ENCODE measurements at places on chromosomes 1 and 21. TPM values are rescaled to one million over a fixed set of nuclear protein-coding genes. Genes with fewer than 3 reads are reported as not detected.

GRCh38 chr1:224377676-224378006 is 21.0 kb downstream of the CNIH4 start:
- peak overlapping the region; percentile 57 for H3K4me3 ChIP-seq
- H3K36me3 ChIP-seq: no peaks in the 10 kb centered on the region
- H3K27me3 ChIP-seq: no peaks in the 10 kb centered on the region

GRCh38 chr1:113745425-113745824 is 13.9 kb downstream of the PHTF1 start:
- H3K27ac ChIP-seq: peak overlapping the region; percentile 37
- no peaks in the 10 kb centered on the region for H3K27me3 ChIP-seq
- H3K36me3 ChIP-seq: peaks cover 3% of the 10 kb centered on the region
- H3K4me3 ChIP-seq: no peak overlapping the region

DNA sequence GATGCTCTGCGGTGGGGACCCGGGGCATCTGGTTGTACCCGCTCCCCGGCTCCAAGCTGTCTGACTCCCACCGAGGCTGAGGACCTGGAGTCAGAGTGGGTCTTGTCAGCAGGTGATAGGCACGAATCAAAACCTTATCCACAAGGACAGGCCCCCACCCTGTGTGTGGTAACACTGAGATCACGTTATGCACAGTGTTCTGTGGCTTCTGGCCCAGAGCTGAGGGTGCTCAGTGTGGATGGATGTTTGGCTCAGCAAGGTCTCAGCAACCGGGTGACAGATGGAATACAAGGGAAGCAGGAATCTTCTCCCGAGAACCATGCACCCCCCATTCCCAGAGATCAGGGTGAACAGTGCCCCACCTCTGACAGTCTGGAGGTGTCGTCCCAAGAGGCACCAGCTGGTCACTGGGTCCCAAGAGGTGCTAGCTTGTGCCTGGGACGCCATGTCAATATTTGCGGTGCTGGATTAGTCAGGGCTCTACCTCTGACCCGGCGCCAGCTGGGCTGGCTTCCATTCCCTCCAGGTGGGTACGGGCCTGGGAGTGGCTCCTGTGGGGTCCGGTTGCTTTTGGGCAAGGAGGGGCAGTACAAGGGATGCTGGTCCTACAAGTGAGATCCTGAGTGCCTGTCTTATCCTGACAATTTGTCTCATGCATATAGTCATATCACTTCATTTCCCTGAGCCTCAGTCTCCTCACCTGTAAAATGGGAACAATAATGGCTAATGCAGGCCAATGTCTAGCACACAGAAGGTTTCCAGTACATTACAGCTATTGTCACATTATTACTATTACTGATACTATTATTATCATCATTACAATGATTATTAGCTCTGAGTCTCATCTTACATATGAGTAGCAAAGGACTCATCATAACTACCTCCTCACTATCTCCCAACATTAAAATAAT is 957 bp downstream of the CAPN9 start:
- no peaks in the 10 kb centered on the region for H3K36me3 ChIP-seq
- no peak overlapping the region for H3K4me3 ChIP-seq
- no peak for DNase-seq
- H3K27ac ChIP-seq: no peak overlapping the region
- peaks cover 32% of the 10 kb centered on the region for H3K27me3 ChIP-seq

DNA sequence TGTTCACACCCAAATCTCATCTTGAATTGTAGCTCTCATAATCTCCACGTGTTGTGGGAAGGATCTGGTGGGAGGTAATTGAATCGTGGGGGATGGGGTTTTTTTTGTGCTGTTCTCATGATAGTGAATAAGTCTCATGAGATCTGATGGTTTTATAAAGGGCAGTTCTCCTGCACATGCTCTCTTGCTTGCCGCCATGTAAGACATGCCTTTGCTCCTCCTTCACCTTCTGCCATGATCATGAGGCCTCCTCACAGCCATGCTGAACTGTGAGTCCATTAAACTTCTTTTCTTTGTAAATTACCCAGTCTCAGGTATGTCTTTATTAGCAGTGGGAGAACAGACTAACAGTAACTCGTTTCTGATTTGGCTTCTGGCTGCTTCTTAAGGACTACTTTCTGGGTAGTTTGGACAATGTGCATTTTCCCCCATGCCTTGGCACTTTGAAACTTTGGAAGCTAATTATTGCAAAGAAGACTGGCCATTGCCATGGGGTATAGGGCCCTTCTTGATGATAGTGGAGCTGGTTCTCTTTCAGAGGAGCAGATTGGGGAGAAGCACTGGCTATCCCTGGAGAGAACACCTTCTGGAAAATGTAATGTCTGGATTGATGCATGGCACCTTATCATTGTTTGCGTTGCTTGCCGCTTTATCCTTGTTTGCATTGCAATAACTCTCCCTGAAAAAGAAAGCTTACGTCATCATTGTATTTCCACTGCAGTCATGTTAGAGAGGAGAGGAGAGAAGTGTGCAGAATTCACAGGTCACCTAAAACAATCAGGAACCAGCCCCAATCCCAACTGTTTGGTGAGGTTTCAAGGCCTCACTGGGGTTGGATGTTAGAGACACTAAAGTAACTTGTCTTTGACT is 5.9 kb downstream of the CNIH3 start:
- H3K27ac ChIP-seq: peak overlapping the region; percentile 98
- peaks cover 36% of the 10 kb centered on the region for H3K27me3 ChIP-seq
- DNase-seq: no peak
- H3K4me1 ChIP-seq: peaks cover 42% of the 10 kb centered on the region

DNA sequence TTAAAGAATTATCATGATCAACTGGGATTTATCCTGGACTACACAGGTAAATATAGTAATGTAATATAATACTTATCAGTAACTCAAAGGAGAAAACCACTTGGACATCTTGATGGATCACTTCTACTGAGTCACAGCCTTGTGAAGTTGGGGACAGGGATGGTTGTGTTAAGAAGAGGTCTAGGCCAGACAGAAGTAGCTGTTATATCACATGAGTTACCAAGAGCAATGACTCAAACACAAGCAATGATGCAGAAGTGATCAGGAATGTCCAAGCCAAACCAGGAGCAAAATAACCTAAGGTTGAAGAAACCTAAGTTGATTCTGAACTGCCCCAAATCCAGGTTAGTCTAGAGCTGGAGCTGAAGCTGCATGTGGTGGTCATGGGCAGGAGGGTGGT is 424.5 kb upstream of the DAB1 start:
- DNase-seq: no peak
- no peak overlapping the region for H3K4me3 ChIP-seq
- H3K27ac ChIP-seq: no peak overlapping the region
- no peaks in the 10 kb centered on the region for H3K4me1 ChIP-seq

Gene TIE1
- not detected for total RNA-seq

GRCh38 chr1:15410884-15411245 is 1.2 kb downstream of the EFHD2 start:
- no peak for DNase-seq
- H3K27me3 ChIP-seq: no peaks in the 10 kb centered on the region
- H3K36me3 ChIP-seq: no peaks in the 10 kb centered on the region
- H3K4me3 ChIP-seq: peak overlapping the region; percentile 97

GRCh38 chr1:101307985-101308689 is 71.3 kb downstream of the S1PR1 start:
- H3K27ac ChIP-seq: peak overlapping the region; percentile 97
- H3K4me1 ChIP-seq: peaks cover 43% of the 10 kb centered on the region
- H3K36me3 ChIP-seq: no peaks in the 10 kb centered on the region
- H3K4me3 ChIP-seq: no peak overlapping the region
- H3K27me3 ChIP-seq: no peaks in the 10 kb centered on the region

- no peaks in the 10 kb centered on the region for H3K36me3 ChIP-seq
- DNase-seq: no peak
- no peak overlapping the region for H3K27ac ChIP-seq
- H3K27me3 ChIP-seq: peaks cover 40% of the 10 kb centered on the region
- H3K4me1 ChIP-seq: no peaks in the 10 kb centered on the region
- H3K4me3 ChIP-seq: no peak overlapping the region
Measured at GRCh38 chr1:14261395-14261794, 337.1 kb upstream of the KAZN start.

- DNase-seq: peak; percentile 11
- H3K27me3 ChIP-seq: no peaks in the 10 kb centered on the region
- H3K27ac ChIP-seq: peak within 1 kb of the TSS; percentile 97
Measured at GRCh38 chr1:160522622-160523345, at the start of gene SLAMF6. Gene SLAMF6 (minus strand): TSS chr1:160523255. CDS start chr1:160523192, 63 bp downstream.

DNA sequence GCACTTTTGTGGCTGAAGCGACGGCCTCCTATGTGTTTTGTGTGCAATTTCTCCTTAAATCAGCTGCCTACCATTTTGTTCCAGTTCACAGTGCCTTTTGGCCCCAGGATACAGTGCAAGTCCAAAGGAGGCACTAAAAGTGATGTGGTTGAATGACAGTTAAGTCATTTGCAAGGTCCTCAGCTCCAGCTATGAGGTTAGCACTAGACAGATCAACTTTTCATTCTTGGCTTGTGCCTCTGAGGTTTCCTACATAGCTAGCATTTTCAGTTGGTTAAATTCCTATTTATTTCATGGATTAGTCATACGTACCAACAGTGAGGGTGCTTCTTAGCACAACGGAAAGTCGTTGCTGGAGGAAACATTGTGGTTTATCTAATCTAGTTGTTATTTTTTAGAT is 59.3 kb upstream of the NTPCR start:
- H3K4me1 ChIP-seq: peaks cover 5% of the 10 kb centered on the region
- H3K4me3 ChIP-seq: no peak overlapping the region
- H3K36me3 ChIP-seq: no peaks in the 10 kb centered on the region
- H3K27ac ChIP-seq: no peak overlapping the region
- peaks cover 6% of the 10 kb centered on the region for H3K27me3 ChIP-seq
- no peak for DNase-seq

DNA sequence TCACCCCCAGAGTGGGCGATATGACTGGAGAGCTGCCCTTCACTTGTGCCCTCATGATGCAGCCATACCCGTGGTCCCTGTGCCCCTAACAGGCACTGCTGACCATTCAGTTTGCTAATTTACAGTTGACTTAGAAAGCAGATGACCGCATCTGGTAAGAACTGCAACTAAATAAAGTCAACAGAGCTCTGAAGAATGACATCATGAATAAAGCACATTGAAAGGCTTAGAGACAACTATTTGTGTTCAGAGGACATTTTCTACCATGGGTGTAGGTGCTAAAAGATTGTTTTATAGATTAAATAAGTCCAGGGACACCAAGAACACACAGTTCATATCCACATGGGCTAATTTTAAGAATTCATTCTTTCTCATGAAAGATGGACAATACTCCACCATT is 65.5 kb downstream of the LPAR3 start:
- H3K4me3 ChIP-seq: no peak overlapping the region
- no peaks in the 10 kb centered on the region for H3K27me3 ChIP-seq
- no peaks in the 10 kb centered on the region for H3K4me1 ChIP-seq
- peaks cover 2% of the 10 kb centered on the region for H3K36me3 ChIP-seq
- DNase-seq: no peak

- peaks cover 2% of the 10 kb centered on the region for H3K36me3 ChIP-seq
- H3K4me1 ChIP-seq: no peaks in the 10 kb centered on the region
- H3K27ac ChIP-seq: no peak overlapping the region
- no peaks in the 10 kb centered on the region for H3K27me3 ChIP-seq
- H3K4me3 ChIP-seq: no peak overlapping the region
Measured at GRCh38 chr1:239426821-239427475, 40.6 kb downstream of the CHRM3 start.

Gene SPOCD1
- total RNA-seq: 7.5 TPM

DNA sequence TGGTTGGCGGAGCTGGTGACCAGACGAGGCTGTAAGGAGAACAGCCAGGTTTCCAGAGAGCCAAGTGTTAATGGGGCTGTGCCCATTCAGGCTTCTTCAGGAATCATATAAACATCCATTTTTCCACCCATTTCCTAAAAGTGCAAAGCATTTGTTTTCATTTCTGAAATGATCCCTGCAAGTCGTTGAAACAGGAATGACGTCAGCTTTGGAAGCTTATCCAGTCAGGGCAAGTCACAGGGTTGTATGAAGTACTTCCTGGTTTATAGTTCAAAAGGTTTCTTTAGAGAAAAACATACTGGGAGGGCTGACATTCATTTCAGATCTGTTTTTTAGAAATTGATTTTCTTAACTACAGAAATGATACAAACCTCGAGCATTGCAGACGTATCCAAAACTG is 29.2 kb downstream of the IGSF5 start:
- no peaks in the 10 kb centered on the region for H3K4me1 ChIP-seq
- no peaks in the 10 kb centered on the region for H3K27me3 ChIP-seq
- no peaks in the 10 kb centered on the region for H3K36me3 ChIP-seq
- H3K27ac ChIP-seq: no peak overlapping the region

Gene VSIG8
- total RNA-seq: not detected

DNA sequence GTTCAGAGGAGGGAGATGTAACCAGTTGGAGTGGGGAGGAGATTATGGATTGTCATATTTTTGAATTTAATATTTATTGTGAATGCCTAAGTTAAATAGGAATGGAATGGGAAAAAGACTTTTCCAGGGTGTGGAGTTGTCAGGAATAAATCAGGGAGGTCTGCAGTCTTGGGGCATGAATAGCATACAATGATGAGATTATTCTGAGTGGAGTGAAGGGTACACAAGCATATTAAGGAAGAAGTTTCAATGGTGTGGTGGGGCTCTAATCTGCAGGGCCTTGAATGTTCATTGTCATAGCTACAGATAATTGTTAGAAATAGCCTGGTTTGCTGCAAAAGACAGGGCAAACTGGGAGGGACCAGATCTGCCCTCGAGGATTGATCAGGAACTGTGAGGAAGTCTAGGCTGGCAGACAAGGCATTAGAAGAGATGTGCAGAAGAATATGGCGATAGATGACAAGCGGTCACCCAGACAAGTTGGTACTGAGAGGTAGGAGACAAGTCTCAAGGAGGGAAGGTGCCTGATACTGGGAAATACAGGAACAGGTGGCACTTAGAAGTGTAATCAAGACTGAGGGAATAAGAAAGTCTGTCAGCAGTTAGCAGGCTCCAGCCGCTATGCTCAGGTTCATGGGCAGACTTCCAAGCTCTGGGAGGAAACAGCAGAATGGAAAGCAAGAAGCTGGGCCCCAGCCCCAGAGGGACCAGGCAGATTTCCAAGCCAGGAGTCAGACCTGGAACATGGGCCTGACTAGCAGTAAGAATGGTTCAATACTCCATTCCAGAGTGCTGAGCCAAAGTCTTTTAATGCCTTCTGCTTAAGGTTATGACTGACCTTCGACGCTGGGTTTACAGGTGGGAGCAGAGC is 20.9 kb upstream of the RGL1 start:
- H3K27ac ChIP-seq: no peak overlapping the region
- H3K4me1 ChIP-seq: peaks cover 6% of the 10 kb centered on the region
- no peaks in the 10 kb centered on the region for H3K36me3 ChIP-seq
- no peak for DNase-seq
- H3K4me3 ChIP-seq: no peak overlapping the region

All from T-helper 17 cell (primary cell).